AG08395 (cell line): ENCODE measurements at places on chromosomes 12 and 14.

DNA sequence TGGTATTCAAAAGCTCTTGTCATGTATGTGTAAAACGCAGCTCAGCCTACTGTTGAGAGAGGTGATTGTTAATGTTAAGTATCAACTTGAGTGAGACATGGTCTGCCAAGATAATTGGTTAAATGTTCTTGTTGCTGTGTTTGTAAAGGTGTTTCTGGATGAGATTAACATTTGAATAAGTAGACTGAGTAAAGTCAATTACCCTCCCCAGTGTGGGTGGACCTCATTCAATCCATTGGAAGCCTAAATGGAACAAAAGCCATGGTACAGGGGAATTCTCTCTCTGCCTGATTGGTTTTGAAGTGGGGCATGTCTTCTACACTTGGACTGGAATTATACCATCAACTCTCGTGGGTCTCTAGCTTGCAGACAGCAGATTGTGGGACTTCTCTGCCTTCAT lies 63.8 kb upstream of the RERGL start:
- DNase-seq: no peak

- DNase-seq: no peak
These were observed 10.6 kb downstream of the KCNK13 start for GRCh38 chr14:90072350-90072749.

GRCh38 chr14:88025313-88025712 lies 20.4 kb downstream of the GPR65 start:
- DNase-seq: no peak

DNA sequence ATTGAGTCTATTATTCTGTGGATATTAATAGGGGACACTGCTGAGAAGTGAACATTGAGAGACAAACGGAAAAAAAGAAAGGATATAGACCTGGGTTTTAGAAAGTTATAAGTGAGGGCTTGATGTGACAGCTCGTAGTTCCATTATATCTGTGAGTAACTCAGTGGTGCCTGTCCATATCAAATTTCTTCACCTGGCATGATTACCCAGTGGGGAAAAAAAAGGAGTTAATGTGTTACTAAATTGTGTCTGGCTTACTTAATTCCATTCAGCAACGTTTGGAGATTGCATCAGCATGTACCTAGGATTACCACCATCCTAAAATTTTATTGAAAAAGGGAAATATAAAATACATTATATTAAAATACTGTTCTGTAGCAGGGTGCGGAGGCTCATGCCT lies 1249.9 kb downstream of the SLC16A7 start:
- DNase-seq: no peak

DNA sequence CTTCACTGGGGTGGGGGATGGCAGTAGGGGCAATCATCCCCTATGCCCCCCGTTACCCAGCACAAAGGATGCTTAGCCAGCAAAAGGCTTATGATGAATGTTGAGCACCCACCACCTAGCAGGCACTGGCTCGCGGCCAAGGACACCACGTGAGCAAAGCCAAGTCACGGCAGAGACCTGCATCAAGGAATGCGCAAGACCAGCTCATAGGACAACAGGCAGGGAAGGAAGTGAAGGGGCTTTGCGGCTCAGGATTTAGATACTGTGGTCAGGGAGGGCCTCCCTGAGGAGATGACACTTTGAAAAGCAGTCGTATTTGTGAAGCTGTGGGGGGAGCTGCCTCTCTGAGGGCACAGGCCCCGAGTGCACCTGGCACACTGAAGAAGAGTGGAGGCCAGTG lies 32.8 kb downstream of the SH2B3 start:
- no peak for DNase-seq

DNA sequence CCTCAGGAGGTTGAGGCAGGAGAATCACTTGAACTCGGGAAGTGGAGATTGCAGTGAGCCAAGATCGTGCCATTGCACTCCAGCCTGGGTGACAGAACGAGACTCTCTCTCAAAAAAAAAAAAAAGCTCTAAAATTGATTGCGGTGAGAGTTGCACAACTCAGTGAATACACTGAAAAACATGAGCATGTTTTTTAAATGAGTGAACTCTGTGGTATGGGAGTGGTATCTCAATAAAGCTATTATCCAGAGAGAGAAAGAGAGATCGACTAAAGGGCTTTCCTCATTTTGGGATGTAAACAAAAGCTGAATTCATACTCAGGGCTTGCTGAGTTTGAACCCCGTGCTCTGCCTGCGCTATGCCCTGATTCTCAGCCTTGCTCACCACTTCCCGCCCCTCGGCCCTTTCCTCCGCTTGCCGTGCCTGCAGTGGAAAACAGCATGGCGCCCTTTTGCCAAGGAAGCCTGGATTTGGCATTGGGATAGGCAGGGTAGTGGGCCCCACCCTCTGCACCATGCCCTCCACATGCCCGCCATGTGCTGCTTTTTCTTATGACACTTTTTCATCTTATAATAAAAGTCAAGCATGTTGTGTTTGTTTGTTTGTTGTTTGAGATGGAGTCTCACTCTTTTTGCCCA lies 102.5 kb downstream of the LGMN start:
- peak; percentile 73 for DNase-seq

DNA sequence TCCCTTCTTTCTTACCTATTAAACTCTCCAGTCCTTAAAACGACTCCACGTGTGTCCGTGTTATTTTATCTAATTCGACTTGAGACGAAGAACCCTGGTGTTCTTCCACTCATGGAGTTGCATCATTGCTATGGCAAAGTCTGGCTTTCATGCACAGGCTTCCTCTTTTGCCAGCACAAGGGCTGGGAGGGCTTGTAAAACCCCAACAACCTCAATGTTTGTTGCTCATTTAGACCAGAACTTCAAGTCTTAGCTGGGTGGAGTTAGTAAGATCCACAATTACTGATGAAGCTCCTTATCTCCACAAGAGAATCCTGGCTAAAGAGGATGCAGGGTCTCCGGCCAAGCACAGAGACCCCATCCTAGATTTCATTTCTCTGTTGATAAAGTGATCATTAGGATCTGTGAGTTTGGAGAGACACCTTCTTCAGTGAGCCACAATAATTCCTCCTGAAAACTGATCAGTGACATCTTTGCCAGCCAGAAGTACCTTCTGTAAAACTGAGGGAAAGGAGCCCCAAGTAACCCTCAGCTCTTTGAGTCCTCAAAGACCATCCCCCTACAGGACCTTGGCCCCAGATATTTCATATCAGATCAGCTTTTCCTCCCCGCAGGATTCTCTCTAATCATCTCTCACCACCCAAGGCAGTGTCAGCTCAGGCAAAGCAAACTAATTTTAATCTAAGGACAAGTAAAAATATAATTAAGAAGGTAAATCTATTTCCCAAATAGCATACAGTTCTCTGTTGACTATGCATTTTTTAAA lies 514.6 kb downstream of the FUT8 start:
- no peak for DNase-seq

GRCh38 chr14:96119947-96120346 lies 80.8 kb downstream of the C14orf132 start:
- DNase-seq: no peak

GRCh38 chr14:102279688-102280348 lies 25.1 kb downstream of the MOK start:
- peak; percentile 88 for DNase-seq

GRCh38 chr12:129211862-129212630 lies 358.8 kb downstream of the GLT1D1 start:
- no peak for DNase-seq

GRCh38 chr12:51048661-51049251 lies 629 bp downstream of the LETMD1 start:
- no peak for DNase-seq

GRCh38 chr14:81331229-81332021 lies 68.7 kb downstream of the STON2 start:
- no peak for DNase-seq
